ENCODE measurements at places on chromosomes 5 and 9.

DNA sequence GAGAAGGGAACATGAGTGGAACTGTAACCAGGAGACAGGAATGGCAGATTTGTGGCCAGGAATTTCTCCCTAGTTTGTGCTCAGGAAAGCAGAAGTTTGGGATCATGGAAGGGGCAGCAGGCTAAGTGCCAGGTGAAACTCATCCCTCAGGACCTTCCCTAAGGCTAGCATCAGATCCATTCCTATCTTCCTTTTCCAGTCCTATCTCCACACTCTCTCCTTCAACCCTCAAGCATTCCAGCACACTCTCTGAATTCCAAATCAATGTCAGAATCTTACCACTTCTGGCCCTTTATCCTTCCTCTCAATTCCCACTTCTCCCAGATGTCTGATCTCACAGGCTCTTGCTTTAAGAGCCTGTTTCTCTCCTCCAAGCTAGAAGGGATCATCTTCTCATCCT is 53.2 kb upstream of the GRIA1 start:
- DNase-seq = no peak

GRCh38 chr5:40674661-40675235 is 5.0 kb upstream of the PTGER4 start:
- no peak for DNase-seq

DNA sequence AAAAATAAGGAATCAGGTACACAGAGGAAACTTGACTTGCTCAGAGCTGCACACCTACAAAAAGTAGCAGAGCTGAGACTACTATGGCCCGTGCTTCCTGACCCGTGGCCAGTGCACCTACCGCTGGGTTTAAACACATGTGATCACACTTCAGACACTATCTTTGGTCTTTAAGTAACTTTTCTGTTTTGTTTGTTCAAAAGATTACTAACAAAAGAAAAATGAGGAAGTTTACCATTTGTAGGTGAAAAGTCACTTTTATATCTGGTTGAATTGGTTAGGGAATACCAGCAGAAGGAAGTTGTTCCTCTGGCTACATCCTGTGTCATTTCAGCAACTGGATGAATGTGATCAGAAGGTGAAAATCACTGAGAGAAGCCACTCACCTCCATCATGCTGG is 6.5 kb upstream of the SYK start:
- no peak for DNase-seq

DNA sequence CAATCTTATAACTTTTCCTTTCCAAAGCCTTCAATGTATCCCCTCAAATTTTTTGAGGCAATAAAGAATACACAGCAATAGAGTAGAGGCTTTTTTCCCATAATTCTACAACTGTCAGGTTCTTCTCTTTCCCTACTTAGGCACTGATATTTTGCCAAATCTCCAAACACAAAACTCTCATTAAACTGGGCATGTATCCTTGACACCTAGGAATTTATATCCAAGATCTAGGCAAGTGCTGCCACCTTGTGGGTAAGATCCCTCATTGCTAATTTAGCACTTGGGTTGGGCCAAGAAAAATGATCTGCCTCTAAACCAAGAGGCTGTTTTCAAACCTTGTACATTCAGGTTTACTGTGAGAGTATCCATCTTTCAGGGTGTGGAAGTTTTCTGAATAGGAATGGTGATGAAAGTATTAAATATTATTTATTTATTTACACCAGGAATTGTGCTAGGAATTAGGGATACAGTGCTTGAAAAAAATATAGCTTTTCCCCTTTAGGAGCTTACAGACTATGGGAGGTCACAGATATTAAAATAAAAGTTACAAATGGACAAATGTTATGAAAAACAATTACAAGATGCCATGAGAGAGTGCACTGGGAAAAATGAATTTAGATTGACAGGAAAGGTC is 17.6 kb downstream of the TSTD2 start:
- peak; percentile 77 for DNase-seq

GRCh38 chr5:41465493-41466171 is 44.8 kb downstream of the PLCXD3 start:
- no peak for DNase-seq

DNA sequence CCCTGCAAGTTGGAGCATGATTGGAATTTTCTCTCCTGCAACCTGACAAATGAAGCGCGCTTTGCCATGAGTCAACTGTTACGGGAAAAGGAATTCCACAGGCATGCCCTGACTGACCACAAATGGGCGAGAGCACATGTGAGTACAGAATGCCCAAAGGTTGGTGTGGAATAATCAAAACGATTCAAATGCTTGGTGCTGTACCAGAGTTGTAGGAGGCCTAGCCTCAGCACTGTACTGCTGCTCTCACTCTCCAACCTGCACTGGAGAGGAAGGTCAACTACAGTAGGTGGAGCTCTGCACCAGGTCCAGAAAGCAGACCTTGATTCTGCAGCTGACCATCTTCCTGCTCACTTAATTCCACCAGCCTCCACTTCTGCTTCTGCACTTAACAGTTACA is 406.9 kb upstream of the ACTBL2 start:
- DNase-seq = no peak

DNA sequence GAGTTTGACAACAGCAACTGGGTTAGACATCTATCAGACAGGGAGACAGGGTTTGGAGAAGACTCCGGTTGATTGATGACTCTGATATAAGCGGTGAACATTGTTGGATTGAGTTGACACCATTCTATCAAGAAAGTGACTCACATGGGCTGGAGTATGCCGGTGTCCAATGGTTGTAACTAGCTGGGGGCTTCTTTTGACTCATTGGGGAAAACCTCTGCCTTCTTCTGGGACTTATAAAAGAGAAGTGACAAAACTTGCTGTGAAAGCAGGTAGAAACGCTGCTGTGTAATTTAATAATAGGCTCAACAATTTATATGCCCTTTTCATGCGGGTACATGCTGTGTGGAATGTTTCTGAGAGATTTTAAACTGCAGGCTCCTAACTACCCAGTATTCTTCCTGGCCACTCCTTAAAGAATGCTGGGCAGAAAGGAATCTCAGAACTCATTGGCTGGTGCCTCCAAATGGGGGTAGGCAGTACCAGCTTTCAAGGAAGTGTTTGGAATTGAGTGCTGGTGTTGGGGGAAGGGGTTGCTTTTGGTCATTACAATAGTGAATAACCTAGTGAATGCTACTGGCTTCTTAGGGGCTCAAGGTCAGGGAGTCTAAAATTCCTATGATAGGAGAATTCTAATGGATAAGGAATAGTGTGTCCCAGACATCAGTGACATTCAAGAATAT is 43.9 kb downstream of the FYB1 start:
- DNase-seq = no peak
